ENCODE measurements at places on chromosomes 11 and 22.

DNA sequence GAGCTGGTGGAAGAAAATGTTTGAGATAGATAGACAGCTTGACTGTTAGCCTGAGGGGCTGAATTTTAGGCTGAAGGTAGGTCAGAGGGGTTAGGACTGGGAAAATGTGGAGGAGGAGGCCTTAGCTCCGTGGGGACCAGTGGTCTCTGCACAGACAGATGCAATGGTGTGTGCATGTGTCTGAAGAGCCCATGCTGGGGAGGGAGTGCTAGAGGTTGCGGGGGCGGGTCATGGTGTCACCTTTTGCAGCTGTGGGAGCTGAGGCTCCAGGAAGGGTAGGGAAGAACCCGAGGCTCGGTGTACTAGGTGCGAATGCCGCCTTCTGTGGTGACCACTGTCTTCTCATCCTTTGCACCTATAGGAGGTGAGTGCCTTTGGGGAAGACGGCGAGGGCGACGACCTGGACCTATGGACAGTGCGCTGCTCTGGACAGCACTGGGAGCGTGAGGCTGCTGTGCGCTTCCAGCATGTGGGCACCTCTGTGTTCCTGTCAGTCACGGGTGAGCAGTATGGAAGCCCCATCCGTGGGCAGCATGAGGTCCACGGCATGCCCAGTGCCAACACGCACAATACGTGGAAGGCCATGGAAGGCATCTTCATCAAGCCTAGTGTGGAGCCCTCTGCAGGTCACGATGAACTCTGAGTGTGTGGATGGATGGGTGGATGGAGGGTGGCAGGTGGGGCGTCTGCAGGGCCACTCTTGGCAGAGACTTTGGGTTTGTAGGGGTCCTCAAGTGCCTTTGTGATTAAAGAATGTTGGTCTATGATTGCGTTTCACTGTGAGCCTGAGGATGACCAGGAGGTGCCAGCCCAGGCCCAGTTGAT, 1.6 kb downstream of the SDF2L1 start:
- no peak overlapping the region for H3K27ac ChIP-seq
- H3K27me3 ChIP-seq, result peaks cover 12% of the 10 kb centered on the region
- H3K4me3 ChIP-seq, result peak overlapping the region; percentile 75
- H3K4me1 ChIP-seq, result peaks cover 22% of the 10 kb centered on the region
- peaks cover 10% of the 10 kb centered on the region for H3K36me3 ChIP-seq
- no peak for DNase-seq

- DNase-seq, result no peak
- H3K27ac ChIP-seq, result no peak overlapping the region
- peaks cover 15% of the 10 kb centered on the region for H3K27me3 ChIP-seq
Measured at GRCh38 chr22:45878901-45879551, 97.9 kb downstream of the WNT7B start.

GRCh38 chr22:23537416-23537815, 42.7 kb downstream of the IGLL1 start:
- peaks cover 6% of the 10 kb centered on the region for H3K27me3 ChIP-seq
- H3K36me3 ChIP-seq, result no peaks in the 10 kb centered on the region
- DNase-seq, result no peak

DNA sequence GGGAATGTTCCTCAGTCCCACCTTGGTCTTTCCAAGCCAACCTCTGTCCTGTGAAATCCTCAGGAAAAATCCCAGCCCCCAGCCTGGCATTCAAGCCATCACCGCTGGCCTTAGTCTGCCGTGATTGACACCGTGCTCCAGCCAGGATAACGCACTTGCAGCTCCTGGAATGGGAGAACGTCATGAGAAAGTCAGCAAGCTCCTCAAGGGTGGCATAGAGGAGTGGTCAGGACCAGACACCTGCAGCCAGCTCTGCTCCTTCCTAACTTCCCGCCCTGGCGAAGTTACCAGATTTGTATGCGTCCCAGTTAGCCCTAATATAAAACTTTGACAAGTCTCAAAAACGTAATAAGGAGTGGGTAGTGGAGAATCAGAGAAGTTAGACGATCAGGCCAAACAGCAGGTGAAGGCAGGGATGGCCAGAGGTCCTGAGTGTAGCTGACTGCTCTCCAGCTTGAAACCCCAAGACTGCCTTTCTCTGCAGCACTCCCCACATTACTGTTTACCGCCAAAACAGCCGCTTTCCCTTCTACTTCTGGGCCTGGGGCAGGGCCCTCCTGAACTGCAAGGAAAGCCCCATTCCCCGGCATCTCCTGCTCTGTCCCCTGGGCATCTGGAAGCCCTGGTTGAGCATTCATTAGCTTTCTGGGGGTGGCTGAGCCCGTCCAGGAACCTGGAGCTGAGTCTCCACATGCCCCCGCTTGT, 1.3 kb upstream of the DKK3 start:
- no peak for DNase-seq
- H3K4me3 ChIP-seq, result peak overlapping the region; percentile 89
- H3K27me3 ChIP-seq, result peaks cover 13% of the 10 kb centered on the region
- no peaks in the 10 kb centered on the region for H3K36me3 ChIP-seq
- H3K27ac ChIP-seq, result peak overlapping the region; percentile 48

DNA sequence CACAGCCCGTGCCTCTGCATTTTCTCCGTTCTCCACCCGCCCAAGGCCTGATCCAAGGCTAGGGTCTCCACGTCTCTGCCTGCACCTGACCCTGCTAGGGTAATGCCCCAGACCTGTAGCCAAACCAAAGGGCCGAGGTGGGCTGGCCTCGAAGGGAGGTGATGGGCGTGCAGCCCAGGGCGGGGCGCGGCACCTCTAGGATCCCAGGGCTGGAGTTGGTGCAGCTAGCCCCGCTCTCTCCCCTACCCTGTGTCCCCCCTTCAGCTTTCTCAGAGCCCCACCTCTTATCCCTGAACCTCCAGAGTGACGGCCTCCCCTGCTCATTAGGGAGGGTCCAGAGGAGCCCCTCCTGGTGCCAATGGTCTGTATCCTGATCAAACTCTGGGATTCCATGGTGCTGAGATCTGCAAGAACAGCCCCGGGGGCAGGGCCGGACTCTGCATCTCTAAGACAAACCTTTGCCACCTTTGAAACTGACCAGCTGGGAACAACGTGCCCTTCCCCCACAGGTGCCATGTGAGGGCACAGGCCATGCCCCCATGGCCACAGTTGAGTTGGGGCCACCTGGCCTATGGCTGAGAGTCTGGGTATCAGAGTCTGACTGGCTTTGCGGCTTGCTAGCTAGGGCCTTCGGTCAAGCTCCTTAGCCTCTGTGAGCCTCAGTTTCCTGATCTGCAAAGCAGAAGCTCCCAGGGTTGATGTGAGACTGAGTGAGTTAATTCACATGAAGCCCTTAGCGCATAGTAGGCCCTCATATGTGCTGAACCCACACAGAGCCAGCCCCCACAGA, 23.1 kb upstream of the CBX7 start:
- peaks cover 15% of the 10 kb centered on the region for H3K27me3 ChIP-seq
- peak; percentile 21 for DNase-seq
- peaks cover 60% of the 10 kb centered on the region for H3K4me1 ChIP-seq

DNA sequence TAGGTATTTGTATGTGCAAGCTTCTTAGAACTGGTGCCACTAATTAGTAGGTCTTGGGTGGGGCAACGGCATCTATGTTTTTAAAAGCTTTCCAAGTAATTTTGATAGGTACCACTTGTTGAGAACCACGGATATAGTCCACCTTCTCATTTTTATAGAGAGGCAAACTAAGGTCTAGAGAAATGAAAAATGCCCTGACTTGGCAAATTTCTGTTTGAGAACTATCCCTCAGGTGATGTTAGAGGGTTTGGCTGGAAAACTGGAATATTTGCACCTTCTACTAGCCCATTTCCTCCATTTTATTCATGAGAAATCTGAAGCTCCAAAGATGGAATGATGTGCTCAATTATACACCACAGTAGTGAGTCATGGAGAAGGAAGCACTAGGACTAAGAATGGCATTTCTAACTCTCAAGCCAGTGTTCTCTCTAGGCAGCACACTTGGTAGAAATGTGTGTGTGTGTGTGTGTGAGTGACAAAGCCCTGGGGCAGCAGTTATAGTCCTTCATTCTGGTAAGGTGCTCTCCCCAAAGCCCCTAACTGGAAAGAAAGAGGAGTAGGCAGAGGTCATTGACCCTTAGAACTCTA, 1.8 kb upstream of the TMEM86A start:
- H3K4me3 ChIP-seq, result no peak overlapping the region
- peaks cover 3% of the 10 kb centered on the region for H3K36me3 ChIP-seq
- DNase-seq, result no peak
- no peak overlapping the region for H3K27ac ChIP-seq

DNA sequence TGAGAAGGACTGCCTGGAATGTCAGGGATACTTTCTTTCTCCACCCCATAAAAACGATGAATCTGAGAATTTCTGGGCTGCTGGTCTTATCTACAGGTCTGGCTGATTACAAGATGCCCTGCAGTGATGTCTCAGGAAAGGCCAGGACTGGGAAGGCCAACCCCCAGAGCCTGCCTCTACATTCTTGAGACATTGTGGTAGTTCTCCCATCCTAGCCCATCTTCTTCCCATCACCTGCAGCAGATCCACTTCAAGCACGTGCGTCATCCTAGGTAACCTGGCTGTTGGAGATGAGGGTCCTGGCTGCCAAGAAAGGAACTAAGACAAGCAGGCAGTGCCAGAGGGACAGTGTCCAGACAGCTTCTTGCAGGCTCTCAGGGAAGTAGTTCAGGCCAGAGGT, 44.1 kb upstream of the E2F8 start:
- peaks cover 23% of the 10 kb centered on the region for H3K4me1 ChIP-seq
- H3K27ac ChIP-seq, result no peak overlapping the region
- no peaks in the 10 kb centered on the region for H3K27me3 ChIP-seq
- no peak for DNase-seq
- no peak overlapping the region for H3K4me3 ChIP-seq

GRCh38 chr22:37218399-37218770, 6.1 kb upstream of the SSTR3 start:
- H3K27ac ChIP-seq, result no peak overlapping the region
- no peak overlapping the region for H3K4me3 ChIP-seq
- peaks cover 3% of the 10 kb centered on the region for H3K27me3 ChIP-seq
- no peaks in the 10 kb centered on the region for H3K36me3 ChIP-seq
- peaks cover 10% of the 10 kb centered on the region for H3K4me1 ChIP-seq
- DNase-seq, result no peak

Measured in endothelial cell (in vitro differentiated cells).